ENCODE measurements at places on chromosomes 11 and 22.
A peak's percentile ranks its signal among the peaks of the same experiment; 100 is the strongest.

DNA sequence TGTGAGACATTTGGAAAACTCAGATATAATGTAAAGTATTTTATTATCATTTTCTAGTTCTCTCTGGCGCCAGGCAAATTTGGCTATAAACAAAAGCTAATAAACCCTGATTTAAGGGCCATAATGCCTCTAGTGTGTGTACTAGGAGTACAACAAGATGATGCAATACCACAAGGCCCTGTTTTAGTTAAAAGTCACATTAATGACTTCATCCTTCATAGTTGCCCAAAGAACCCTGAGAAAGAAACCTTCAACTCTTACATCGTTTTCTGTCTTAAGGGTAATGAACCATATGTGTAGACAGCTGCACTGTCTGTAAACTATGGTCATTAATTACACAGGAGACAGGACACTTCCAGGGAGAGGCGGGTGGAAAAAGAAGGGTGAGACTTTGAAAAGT lies 538.4 kb downstream of the FAM181B start:
- no peak for DNase-seq

DNA sequence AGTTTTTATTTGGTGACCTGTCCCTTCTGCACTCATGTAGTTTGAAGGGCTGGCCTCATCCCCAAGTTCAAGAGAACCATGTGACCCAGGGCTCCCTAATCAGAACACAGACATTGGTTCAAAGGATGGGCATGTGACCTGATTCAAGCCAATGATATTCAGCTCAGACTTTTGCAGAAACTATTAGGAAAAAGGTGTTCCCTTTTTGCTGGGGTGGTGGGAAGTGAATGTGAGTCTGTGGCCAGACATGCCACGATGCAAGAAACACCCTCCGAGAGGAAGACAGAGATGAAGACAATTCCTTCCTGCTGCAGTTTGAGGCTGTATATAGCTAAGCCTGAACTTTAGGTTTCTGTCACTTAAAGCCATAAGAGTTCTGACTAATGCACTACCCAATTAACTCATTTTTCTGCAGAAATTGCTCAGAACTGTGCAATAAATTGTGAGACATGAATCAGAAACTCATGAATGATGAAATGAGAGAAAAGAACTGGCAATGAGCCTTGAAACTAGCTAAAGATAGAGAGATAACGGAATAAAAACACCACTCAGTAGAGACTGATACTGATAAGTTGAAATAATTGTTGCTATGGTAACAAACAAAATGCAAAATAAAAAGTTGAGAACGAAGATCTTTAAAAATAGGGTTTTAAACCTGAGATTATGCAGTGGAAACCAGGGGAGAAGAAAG lies 9.2 kb upstream of the MAPK1 start:
- DNase-seq = no peak

- no peak for DNase-seq
Observed at GRCh38 chr11:95968585-95968984, 44.7 kb upstream of the MTMR2 start.

DNA sequence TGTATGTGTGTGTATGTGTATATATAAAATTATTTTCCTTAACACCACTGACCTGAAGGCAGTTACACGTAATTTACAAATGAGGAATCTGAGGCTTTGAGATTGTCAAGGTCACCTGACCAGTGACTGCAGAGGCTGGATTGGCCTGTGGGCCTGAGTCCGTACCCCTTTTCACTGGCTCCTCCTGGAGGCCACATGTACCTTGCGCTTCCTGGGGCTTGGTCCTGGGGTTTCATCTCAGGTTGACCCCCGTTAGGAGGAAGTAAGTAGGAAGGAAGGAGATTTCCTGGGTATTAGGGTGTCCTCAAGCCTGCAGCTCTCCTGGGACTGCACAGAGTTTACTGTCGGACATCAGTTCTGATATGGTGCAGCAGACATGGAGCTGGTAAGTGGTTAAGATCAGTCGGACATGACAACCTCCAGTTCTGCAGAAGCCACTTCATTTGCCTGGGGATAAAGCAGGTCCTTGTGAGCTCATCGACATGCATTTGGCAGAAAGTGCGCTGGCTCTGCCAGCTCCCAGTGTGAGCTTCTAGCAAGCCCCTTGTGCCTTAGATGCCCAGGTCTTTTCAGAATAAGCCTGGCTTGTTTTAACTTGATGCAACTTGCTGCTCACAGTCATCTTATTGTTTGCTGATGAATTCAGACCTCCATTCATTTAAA lies 36.6 kb downstream of the ST3GAL4 start:
- no peak for DNase-seq

GRCh38 chr11:68724293-68724692 lies 27.0 kb downstream of the TESMIN start:
- no peak for DNase-seq

DNA sequence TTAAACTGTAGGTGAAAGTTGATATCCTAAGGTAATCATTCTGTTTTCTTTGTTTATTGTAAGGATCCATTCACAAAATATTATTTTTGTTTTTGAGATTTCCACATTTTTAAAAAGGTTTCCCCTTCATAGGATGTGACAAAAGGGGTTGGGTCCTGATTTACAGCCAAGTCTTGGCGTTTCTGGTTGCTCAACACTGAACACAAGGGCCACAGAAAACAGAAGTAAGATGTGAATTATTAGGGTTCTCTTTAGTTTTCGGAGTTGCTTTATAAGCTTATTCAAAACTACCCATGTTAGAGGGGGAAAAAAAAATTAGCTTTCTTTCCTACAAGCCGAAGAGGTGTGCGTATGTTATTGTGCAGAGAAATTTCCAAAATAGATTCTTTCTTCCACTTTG lies 30.0 kb upstream of the FLI1 start:
- DNase-seq = no peak

GRCh38 chr11:46198245-46199240 lies 77.3 kb upstream of the PHF21A start:
- DNase-seq = no peak

GRCh38 chr11:27812341-27812740 lies 112.1 kb upstream of the BDNF start:
- no peak for DNase-seq

DNA sequence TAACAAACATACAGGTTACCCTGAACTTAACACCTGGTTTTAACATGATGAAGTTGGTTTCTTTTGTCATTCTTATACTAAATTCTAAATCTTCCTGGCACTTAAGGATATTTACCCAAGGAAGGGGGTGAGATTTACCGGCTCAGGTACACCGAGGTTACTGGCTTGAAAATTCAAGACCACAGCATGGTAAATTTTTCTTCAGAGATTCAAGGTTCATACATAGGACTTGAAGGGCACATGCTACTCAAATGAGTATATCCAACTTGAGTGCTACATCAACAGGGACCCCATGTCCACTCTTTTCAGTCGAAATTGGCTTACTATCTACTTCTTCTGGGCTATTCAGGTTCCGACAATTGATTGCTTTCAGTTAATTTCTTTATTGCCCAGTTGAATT lies 12.7 kb downstream of the SERPING1 start:
- no peak for DNase-seq

DNA sequence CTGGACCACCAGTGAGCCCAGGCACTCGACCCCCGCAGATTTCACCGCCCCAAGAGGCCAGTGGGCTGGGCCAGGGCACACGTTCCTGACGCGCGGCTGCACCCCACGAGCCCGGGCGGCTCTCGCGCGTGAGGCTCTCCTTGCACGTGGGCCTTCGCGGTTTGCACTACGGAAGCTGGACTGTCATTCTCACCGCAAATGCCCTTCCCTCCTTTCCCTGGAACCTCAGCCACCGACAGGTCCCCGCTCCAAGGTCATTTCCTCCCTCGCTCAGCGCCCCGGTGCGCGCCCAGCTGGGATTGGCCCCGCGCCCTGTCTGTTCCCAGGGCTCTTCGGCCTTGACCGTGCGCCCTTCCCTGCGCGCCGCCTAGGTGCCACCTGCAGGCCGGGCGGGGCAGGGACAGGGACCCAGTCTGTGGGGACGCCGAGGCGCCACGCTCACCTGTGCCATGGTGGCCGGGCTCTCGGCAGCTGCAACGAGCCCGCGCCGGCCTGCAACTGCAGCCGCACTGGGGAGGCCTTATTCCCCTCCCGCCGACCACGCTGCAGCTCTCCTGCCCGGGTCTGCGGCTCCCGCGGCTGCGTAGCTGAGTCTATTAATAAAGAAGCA lies 2.1 kb upstream of the CPT1A start:
- peak; percentile 54 for DNase-seq

DNA sequence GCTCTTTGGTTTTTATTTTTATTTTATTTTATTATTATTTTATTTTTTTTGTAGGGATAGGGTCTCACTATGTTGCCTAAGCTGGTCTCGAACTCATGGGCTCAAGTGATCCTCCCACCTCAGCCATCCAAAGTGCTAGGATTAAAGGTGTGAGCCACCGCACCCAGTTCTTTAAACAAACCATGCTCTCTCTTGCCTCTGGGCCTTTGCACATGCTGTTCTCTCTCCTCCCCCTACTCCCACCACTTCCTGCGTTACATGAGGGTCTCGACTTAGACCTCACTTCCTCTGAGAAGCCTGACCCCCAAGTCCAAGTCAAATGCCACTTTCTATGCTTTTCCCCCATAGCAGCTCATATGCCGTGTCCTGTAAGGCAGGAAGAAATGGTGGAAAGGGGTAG lies 15.2 kb upstream of the TCF20 start:
- no peak for DNase-seq

DNA sequence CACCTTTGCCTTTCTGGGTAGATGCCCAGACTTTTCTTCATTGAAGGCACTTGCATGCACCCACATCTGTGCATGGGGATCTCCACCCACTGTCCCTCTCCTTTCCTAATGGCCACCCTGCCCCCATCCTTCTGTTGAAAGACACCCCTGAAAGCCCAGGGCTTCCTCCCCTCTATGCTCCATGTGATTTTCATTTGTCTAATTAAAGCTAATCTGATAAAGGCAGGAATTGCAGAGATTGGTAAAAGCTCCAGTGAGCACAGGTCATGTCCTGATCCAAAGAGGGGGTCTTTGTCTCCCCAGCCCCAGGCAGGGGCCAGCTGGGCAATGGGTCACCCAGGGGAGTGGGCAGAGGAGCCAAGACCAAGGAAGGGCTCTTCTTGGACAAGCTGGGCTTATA lies 107.6 kb upstream of the CD82 start:
- no peak for DNase-seq

- DNase-seq = no peak
Observed at GRCh38 chr11:113732092-113732491, 26.0 kb upstream of the TMPRSS5 start.

DNA sequence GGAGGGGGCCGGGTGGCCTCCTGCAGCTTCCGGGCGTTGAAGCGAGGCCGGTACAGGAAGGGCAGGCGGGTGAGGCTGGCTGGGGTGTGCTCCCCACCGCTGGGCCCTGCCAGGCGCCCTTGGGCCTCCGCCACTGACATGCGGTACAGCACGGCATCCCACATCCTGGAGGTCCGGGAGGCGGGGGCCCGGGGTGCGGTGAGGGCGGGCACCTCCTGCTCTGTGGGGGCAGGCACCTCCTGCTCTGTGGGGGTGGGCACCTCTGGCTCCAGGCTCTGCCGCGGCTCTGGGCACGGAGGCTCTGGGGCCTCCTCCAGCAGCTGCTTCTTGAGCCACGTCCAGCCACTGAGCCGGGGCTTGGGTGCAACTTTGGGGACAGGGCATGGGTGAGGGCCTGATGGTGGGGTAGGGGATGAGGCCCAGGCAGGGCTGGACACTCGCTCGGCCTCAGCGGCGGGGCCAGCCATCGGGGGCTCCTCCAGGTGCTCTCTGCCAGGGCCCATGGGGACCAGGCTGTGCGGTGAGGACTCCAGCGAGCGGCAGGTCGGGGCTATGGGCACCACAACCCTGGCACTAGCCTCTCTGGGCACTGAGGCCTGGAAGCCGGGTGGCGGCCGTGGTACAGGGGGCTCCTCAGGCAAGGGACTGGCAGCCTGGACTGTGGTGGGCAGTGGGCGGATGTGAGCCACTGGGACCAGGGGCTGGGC lies 2.3 kb downstream of the PRR33 start:
- DNase-seq = peak; percentile 61

- DNase-seq = no peak
Observed at GRCh38 chr11:72697814-72698213, 23.6 kb upstream of the PDE2A start.

- no peak for DNase-seq
Observed at GRCh38 chr11:1234771-1235305, 12.0 kb downstream of the MUC5B start.

DNA sequence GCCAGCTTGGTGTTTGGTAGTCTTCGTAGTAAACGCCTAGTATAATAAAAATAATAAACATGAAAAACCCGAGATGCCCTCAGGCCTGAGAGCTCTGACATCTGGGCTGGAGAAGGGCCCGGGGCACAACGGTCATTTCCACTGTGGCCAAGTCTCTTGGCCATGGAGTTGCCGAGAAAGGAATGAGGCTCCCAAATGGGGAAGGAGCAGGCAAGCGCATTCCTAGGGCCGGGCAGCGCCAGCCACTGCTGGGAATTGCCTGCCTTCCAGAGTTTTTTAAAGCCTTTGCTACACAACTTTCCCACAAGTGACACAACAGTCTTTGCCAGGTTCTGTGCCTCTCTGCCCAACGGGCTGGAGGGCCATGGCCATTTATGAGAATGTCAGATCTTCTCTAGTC lies 103.4 kb downstream of the NAV2 start:
- DNase-seq = no peak

DNA sequence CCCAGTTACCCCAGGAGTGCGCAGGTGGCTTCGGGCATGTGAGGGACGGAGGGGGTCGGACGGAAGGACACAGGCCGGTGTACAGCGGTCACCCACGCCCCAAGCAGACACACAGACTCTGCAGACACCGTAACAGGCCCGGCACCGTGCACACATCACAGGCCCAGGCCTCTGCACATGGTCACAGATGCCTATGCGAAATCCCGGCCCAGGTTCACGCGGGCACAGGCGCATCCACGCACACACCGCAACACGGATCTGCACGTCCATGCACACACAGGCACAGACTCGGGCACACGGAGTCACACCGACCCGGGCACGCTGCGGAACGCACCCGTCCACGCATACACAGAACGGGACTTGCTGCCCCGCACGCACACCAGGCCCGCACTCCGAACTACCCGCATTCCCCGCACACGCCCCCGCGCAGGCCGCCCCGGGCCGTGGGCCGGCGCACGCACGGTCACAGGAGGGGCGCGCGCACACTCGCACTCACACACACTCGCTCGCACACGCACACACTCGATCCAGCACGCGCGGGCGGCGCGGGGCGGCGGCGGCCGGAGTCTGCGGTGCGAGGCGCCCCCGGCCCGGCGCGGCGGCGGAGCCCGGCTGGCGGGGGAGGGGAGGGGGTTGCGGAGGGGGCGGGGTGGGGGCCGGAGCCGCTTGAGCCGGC lies at the start of gene MGAT3:
MGAT3 (plus strand) TSS at position 491 of the 676 bp plus-strand sequence. CDS start 30,336 bp downstream, outside the sequence.
- DNase-seq = no peak

DNA sequence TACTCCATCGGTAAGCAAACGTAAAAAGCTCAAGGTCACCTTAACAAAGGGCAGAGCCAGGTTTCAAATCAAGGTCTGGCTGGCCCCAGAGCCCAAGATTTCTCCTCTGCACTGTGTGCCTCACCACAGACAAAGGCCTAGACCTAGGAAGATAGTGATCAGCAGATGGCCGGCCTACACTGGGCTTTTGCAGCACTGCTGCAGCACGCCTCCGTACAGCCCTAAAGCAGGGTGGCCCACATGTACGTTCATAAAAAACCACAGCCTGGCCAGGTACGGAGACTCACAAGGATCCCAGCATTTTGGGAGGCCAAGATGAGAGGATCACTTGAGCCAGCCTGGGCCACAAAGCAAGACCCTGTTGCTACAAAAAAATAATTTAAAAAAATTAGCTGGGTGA lies 106.3 kb upstream of the PITPNB start:
- no peak for DNase-seq

- DNase-seq = no peak
Observed at GRCh38 chr11:69516526-69516925, 35.1 kb downstream of the LINC01488 start.

Measured in effector CD8-positive, alpha-beta T cell (primary cell).